ENCODE measurements at places on chromosomes 2 and 18.

DNA sequence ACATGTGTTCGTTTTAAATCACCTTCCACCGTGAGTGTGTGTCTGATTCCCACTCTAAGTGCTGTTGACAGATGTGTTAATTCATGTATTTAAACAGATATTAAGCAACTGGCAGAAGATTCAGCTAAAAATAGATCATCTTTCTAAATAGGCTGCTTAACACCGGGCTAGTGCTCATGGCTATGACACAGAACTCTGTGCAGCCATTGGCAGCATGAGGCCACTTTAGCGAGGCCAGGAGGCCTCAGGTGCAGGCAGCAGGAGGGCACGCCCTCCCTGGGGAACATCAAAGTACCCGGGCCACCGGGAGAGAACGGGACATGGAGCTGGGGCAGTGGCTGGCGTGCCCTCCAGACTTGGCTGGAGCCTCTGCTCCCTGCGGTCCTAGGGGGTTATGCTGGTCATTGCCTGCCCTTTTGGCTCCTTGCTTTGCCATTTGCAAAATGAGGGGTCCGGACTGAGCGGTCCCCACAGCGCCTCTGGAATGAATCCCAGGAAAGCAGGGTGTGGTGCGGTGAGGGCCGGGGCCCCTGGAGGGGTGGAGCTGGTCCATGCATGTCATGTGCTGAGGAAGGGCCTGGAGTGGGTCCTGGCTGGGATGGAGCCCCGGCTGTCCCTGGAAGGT is 62.8 kb upstream of the HDAC4 start:
- DNase-seq = no peak

DNA sequence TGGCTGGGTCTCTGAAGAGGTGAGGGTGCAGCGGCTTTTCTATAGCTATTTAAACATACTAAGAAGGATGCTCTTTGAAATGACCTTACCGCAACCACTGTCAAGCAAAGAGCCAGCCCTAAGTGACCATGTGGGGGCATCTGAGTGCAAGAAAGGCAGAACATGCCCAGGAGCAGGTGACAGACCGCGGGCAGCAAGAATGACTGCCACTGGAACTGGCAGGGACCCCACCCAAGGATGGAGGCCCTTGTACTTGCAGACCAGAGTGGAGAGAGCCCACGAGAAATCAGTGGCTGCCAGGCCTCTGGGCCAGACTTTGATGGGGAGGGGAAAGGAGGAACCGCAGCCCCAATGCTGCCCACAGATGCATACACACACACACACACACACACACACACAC is 33.1 kb downstream of the DNMT3A start:
- no peak for DNase-seq

GRCh38 chr2:108942231-108942825 is 46.7 kb downstream of the EDAR start:
- no peak for DNase-seq

GRCh38 chr2:96623116-96623515 is 15.0 kb downstream of the KANSL3 start:
- no peak for DNase-seq

GRCh38 chr18:22015156-22015555 is 154.2 kb upstream of the GATA6 start:
- no peak for DNase-seq

DNA sequence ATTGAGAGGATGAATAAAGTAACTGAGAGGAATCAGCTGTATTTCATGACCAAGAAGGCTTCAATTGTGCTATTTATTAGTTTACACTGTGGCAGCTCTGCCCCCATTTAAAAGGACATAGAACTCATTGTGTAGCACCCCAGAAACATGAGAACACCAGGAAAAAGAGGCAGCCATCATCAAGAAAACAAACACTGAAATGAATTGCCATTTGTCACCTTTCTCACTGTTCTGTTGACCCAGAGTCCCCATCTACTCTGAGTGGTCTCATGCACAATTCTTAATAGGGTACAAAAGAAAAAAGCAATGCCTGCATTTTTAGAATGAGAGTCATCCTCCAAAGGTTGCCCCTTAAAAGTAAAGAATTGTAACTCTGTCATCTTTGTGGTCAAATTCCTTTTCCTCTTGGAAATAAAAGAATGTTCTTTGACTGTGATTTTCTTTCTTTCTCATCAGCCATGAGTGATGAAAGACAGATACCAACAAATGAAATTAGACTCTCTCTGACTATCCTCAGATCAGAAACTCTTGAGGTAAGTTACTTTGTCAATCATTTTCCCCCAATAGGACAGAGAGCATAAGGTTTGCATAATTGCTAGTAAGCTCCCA is 1941.9 kb upstream of the PIK3C3 start:
- DNase-seq = no peak

DNA sequence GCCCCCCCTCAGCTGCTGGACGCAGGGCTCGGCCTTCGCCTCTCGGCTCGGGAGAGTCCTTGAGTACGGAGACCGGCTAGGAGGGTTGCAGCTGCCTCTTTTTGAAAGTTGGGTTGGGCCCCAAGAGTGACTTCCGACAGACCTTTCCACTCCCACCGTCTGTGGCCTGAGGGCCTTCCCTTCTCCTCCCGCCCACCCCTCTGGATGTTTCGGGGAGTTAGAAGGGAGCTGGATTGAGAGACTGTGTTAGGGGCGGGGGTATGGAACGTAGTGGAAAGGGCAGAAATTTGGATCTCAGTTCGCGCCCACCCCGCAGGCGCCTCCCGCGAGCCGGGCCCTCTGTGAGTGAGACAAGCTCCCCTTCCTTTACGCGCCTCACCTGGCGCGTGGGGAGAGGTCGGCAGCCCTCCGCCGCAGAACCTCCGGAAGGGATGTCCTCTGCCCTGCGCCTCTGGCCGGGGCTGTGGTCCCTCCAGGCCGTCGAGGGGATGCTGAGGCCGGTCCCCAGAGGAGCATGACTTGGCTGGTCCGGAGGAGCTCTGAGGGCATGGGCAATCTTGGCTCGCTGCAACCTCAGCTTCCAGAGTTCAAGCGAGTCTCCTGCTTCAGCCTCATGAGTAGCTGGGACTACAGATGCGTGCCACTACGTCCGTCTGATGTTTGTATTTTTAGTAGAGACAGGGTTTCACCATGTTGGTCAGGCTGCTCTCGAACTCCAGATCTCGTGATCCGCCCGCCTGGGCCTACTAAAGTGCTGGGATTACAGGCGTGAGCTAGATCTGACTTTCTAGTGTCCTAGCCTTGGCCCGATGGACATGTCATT is 15.9 kb downstream of the C2orf74 start:
- peak; percentile 29 for DNase-seq

GRCh38 chr18:31447530-31448191 is at the start of gene DSG3:
TSS of gene DSG3 (plus strand) at chr18:31447741. CDS start at chr18:31447878, 137 bp downstream.
- DNase-seq = no peak

DNA sequence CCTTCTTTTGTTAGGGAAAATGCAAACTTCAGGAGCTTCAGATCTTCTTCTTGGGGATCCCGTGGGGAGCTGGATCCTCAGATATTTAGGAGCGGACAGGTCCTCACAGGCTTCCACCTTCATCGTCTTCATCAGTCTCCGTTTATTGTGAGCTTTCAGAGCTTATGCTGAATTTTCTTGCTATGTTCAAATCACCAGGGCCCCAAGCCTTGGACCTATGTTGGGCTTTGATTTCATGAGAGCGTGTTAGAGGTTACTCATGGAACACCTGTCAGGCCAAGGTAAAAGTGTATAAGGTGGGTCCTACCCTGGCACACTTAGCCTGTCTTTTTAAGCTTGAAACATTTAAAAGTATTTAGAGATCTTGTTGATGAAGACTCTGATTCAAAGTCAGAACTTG is 212.9 kb downstream of the FAM210A start:
- no peak for DNase-seq

DNA sequence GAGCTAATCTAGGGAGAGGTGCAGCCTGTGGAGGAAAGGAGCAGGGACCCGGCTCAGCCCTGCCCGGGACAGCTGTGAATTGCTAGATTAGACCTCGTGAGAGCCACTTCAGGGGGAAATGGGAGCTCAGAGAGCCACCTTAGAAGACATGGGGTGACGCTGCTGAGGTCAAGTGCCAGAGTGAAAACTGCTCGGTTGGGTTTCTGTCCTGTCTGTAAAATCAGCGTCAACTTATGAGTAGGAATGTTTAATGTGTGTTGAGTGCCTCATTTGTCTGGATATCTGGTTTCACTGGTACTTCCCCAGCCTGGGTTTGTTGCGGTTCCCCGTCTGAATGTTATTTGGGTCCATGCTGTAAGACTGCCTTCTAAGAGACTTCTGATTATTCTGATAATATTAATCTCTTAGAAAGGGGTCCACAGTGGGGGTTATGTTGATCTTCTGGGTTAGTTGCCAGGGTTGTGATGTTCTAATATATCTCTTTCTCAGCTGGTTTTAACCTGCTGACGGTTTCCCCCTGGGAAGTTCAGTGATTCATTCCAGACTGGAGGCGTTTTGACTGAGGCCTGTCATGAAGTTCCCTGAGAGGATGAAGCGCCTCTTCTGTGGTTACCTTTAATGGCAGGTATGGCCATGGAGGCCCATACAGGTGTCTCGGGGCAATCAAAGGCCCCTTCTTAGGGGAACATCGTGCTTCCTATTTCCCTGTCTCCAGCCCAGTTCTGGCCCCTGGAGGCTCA is 175.9 kb downstream of the SH3RF3 start:
- DNase-seq = no peak

GRCh38 chr18:40355726-40356125 is 1599.3 kb upstream of the PIK3C3 start:
- no peak for DNase-seq

DNA sequence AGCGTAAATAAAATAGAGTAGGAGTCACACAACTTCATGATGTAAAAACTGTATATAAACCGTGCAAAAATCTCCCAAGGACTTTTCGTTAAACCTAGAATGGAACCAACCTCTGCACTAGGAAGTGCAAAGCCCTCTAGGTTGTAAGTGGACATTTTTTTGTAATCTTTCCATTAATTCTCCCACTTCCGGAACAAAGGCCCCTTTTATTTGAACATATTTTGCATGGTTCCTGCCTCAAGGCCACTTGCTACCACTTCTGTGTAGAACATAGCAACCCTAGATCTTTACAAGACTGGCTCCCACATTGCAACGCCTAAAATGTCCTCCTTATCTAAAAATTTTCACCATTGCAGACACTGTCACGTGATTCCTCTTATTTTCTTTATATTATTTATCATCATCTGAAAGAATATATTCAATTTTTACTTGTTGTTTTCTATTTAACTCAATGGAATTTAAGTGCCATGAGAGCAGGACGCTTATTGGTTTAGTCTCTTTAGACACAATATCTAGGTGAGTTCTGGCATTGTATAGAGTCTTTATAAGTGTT is 249.6 kb upstream of the TMEFF2 start:
- DNase-seq = no peak

GRCh38 chr2:143336719-143337210 is 207.5 kb downstream of the ARHGAP15 start:
- no peak for DNase-seq

Data from bone marrow (tissue), 2 donors.